Epithelial cell of prostate (primary cell): ENCODE measurements at places on chromosomes 1 and 21.
A peak's percentile ranks its signal among the peaks of the same experiment; 100 is the strongest.

- no peak for DNase-seq
Measured at GRCh38 chr1:27402349-27402754, 9.9 kb downstream of the GPR3 start.

- no peak for DNase-seq
Measured at GRCh38 chr1:164605254-164606091, 46.5 kb downstream of the PBX1 start.

DNA sequence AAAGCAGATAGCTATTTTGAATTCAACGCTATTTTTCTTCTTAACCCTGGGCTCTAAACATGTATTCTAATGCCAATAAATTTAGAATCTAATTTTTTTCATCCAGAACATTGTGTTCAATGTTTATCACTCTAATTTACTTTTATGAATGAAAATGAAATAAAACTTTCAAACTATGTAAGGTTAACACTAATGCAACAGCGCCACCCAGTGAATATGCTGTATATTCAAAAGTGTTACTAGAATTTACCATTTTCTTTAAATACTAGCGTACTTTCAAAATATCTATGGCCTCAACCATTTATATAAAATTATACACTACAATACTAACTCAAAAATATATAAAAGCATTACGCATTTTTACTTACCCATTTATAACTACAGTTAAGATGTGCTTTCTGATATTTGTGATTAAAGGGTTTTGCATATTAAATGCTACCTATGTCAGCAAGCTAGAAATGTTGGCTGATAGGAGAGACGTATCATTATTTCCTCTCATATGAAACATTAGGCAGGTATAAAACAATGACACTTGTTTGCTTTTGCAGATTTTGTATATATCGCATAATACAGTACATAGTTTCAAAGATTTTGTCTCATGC is 5.9 kb upstream of the NUF2 start:
- no peak for DNase-seq

DNA sequence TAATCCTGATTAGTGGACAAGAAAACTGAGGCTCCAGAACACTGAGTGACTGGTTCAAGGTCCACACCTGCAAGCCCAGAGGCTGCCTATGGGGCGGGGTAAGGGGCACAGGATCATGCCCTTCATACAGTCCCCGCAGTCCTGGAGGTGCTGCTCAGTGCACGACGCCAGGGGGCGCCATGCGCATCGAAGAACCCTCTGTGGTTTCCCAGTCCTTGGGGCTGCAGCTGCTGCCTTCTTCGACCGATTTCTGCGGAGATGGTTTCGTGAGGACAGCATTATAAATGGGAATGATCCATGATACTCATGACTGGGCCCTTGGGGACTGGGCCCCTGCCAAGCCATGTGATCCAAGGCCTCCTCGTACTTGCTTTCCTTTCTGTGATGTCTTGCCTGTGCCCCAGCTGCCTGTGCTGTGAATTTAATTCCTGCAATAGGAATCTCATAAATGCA is 37.1 kb upstream of the ARHGEF10L start:
- DNase-seq = no peak

GRCh38 chr1:54537611-54538010 is 10.4 kb upstream of the ACOT11 start:
- no peak for DNase-seq

DNA sequence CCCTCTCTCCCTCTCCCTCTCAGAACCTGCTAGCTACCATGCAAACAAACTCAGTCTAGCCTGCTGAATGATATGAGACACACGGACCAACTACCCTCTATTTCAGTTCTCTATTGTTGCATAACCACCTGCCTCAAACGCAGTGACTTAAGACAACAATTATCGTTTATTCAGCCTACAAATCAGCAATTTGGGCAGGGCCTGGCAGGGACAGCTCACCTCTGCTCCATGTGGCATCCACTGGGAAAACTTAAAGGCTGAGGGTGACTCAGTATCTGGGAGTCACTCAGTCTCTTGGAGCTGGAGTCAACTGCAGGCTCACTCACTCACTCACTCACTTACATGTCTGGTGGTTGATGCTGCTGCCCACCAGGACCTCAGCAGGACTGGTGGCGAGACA is 121.3 kb downstream of the SEC16B start:
- peak; percentile 40 for DNase-seq

- no peak for DNase-seq
Measured at GRCh38 chr1:202291001-202291400, 50.7 kb downstream of the UBE2T start.

DNA sequence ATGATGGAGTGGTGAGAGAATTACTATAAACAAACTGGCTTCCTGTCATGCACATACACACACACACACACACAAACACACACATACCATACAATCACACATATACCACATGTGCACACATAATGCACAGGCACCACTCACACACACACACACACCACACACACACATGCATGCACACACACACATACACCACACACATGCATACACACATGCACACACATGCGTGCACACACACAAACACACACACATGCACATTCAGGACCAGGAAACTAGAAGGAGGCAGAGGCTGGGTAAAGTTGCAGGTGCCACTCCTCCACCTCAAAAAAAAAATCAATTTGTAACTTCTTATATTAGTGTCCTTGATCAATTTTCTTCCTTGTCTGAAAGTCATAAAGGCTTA is 153.0 kb downstream of the ASTN1 start:
- no peak for DNase-seq

- DNase-seq = no peak
Measured at GRCh38 chr1:59128239-59128736, 168.6 kb upstream of the FGGY start.

- DNase-seq = no peak
Measured at GRCh38 chr1:241849345-241849695, 1.3 kb downstream of the EXO1 start.

DNA sequence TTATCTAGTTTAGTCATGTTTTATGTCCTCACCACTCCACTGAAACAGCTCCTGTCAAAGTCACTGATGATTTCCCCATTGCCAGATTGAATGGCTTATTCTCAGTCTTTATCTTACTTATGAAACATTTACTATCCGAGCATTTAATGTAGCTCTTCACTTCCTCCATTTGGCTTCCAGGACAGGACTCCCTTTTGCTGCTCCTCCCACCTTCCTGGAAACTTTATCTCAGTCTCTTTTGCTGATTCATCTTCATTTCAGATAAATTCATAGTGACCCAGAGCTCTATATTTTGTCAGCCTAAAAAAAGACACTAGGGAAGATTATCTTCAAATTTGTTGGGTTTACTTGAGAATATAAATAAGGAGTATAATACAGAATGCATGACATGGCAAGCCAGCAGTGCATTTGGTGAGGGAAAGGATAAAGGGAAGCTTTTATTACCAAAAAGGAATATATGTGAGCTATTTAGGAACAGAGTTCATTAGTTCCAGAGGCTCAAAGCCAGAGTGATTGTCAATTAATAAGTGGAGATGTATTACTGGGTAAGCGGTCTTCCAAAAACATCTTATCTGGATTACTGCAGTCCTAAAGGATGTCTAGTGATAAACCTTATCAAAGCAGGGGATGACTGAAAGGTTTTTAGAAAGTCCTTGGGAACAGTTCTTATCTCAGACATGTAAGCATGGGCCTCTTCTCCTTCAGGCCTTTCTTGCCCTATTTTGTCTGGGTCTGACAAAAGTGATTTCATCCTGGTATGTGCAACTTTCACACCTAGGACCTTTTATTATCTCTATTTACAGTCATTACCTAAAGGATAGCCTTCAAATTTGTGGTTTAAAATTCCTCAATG is 25.6 kb downstream of the IL23R start:
- no peak for DNase-seq

DNA sequence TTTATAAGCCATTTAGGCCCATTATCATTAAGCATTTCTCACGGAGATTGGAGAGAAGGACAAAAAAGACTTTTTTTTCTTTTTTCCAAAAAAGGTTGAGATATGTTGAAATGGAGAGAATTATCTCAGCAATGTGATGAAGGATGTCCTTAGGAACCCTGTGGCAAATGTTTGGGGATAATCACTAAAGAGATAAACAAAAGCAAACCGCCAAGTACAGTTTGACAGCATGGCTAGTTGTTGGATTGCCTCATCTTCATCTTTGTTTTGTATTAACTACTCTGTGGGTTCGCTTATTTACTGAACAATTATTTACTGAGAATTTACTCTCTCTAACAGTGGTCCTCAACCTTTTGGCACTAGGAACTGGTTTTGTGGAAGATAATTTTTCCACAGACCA is 97.4 kb upstream of the HP1BP3 start:
- DNase-seq = no peak

GRCh38 chr1:27363766-27364695 is 2.7 kb downstream of the MAP3K6 start:
- DNase-seq = no peak

- no peak for DNase-seq
Measured at GRCh38 chr1:100799954-100800612, 80.5 kb downstream of the VCAM1 start.

DNA sequence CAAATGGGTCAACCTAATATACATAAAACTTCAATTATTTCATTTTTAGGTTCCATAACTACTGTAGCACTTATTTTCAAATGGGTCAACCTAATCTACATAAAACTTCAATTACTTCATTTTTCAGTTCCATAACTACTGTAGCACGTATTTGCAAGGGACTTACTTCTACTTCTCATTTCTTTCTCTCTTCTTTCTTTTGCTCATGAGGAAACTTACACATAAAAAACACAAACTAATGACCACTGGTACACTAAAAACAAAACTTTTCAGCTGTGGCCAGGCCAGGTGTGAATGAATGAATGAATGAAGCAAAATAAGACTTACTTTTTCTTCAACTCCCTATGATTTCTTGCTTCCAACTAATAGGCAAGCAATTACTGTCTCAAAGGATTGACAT is 11.7 kb downstream of the SYDE2 start:
- no peak for DNase-seq

GRCh38 chr1:30705698-30706097 is 17.7 kb downstream of the MATN1 start:
- DNase-seq = no peak

DNA sequence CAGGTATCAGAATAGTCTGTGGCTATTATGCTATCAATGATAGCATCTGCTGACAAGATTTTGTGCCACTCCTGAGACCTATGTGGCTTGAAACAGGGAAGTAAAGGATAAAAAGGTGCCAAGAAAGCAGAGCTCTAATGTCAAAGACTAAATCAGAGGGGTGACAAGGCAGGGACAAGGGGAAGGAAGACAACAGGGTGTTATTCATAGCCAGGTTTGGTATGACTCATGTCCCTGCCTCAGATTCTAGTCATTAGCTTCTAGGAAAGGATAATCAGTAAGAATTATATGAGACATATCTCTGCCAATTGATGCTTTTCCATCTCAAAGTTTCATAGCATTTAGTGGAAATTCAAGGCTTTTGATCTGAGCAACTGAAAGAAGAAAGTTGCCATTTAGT is 31.8 kb upstream of the PLD5 start:
- DNase-seq = no peak

DNA sequence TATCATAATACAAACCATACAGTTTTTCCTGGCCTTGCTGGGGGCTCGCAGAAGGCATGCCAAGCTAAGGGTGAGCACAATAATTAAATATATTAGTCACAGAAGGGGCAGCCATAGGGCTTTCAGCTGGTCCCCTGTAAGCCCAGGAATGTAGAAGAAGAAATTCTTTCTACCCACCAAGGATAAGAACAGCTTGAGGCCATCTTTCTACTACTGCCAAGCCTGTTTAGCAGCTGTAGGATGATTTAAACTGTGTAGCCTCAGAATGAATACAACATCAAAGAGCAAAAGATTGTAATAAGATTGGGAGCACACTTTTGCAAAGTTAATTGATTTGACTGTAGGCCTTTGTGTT is 171.5 kb downstream of the LRRC7 start:
- DNase-seq = no peak

DNA sequence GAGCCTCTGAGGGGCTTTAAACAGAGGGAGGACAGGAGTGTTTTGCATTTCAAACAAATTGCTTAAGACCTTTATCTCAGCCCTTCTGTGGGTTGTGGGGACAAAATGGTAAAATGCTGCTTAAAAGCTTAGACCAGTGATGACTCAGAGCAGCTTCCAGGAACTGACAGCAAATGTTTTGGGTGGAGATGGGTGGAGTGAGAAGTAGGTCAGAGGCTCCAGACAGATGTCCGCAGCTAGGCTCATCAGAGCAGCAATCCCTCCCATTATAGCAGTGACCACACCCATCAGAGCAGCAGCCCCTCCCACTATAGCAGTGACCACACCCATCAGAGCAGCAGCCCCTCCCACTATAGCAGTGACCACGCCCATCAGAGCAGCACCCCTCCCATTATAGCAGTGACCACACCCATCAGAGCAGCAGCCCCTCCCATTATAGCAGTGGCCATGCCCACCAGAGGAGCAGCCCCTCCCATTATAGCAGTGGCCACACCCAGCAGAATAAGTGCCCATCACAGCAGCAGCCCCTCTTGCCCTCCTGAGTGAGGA is 532.2 kb downstream of the MATN1 start:
- no peak for DNase-seq

DNA sequence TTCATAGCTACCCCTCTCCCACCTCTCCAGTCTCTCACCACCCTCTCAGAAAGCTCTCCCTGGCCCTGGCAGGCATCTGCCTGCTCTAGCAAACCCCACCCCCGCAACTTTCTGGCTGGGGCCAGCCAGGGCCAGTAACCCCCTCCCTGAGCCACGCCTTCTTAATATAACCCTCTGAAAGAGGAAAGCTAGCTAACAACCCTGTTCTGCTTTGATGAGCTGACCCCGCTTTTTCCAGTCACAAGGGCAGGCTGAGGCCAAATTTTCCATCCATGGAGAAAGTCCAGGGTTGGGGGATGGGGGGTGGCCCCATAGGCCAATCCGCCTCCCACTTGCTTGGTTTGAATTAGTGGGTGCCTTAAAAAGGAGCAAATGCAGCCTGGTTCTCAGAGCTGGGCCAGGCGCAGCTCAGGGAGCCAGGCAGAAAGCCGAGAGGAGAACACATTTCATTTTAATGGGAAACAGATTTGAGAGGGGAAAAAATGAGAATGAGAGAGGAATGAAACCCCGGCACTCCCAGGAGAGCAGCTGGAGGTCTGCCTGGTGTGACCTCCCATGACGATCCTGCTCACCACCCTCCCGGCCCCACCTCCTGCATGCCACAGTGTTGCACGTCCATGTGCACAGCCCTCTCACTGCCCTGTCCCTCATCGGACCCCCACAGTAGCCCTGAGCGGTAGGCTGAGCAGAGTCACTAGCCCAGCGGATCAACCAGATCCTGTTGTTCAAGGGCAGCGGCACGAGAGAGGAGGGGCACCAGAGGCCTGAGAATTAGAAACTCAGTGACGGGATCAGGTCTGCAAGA is 62.3 kb downstream of the OPTC start:
- no peak for DNase-seq

DNA sequence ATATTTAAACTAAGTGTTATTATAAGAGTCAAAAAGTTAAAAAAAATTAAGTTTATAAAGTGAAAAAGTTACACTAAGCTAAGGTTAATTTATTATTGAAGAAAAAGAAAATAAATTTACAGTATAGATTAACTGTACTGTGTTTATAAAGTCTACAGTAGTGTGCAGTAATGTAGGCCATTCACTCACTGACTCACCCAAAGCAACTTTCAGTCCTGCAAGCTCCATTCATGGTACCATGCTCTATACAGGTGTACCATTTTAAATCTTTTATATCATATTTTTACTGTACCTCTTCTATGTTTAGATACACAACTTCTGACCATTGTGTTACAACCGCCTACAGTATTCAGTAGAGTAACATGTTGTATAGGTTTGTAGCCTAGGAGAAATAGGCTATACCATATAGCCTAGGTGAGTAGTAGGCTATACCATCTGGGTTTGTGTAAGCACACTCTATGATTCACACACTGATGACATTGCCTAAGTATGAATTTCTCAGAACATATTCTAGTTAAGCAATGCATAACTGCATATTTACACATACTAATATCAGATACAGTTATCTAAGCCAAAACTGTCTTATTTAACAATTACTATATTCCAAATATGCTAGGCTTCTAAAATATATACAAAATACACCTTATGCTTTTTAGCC is 80.6 kb upstream of the GFI1 start:
- DNase-seq = peak; percentile 39
